CD4-positive, alpha-beta T cell treated with Interleukin-17A for 4 hours (primary cell): ENCODE measurements at places on chromosomes 2 and 18.

DNA sequence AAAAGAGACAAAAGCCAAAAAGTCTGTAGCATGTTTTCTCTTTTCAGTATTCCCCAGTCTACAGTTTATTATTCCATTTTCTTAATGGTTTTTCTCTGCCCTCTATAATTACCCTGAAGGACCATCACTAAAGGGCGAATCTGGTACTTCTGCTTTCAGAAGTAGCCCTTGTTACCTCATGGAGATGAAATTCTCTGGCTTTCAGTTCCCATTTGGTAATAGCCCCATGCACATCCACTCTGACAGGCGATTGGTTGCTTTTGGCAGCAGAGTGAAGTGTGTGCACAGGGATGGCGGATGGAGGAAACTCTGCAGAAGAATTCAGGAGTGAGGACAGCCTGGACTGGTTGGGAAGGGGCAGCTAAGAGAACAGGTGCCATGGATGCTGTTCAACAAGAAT is 66.3 kb upstream of the NABP1 start:
- DNase-seq, result no peak

- DNase-seq, result no peak
These were observed 336.4 kb upstream of the FSHR start for GRCh38 chr2:49490710-49491109.

GRCh38 chr2:96393989-96394761 is 58.6 kb downstream of the NCAPH start:
- no peak for DNase-seq

DNA sequence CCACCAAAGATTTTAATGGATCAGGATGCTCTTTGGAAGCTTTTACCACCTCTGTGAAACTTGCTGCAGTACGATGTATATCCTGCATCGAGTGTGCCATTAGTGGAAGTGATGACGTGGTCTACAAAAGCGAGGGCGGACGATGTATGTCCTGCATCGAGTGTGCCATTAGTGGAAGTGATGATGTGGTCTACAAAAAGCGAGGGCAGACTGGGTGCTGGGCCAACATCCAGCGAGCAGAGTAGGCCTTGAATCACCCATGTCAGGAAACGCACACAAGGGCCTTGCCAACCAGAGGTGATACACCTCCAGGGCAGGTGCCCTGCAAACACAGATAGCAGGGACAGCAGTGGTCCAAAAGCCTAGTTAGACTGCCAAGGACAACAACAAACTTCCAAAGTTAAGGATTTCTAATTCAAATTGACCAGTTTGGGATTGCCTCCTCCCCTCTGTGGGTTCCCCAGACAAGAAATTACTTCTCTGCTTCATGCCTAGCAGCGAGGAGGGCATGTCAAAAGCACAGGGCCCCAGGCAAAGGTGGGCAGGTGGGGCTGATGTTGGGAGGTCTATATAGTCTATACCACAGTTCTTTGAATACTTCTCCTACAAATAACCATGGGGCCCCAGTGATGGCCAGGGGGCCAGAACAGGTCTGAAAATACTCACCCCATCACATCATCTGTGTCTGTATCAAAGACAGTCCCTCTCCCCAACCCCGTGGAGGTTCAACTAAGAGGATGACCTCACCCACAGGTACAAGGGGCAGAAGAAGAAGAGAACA is 70.2 kb downstream of the ADD2 start:
- DNase-seq, result no peak

GRCh38 chr2:44884231-44884630 is 57.3 kb upstream of the SIX3 start:
- DNase-seq, result no peak

DNA sequence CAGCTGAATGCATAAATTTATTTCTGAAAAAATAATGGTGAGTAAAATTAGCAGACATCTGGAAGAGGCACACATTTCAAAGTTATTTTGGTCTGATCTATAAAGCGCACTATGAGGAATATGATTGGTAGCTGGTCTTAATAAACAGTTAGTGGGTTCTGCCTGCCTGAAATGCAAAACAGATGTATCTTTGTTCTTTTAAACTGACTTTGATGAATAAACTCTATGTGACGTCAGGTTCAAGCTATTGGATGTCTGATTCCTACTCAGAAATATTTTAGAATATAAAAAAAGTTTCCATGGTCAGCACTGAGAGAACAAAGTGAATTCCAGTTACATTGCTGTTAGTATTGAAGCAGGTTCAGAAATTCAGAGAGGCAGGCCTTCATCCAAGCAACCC is 136.4 kb downstream of the TPGS2 start:
- DNase-seq, result no peak

- DNase-seq, result no peak
These were observed 112.3 kb downstream of the MEP1B start for GRCh38 chr18:32301976-32302743.

- no peak for DNase-seq
These were observed 135.8 kb upstream of the APCDD1 start for GRCh38 chr18:10318691-10318970.

- no peak for DNase-seq
These were observed 164.3 kb upstream of the ARL4C start for GRCh38 chr2:234661175-234661574.

- no peak for DNase-seq
These were observed 324.3 kb upstream of the PKDCC start for GRCh38 chr2:41723526-41723925.
